ENCODE measurements at places on chromosomes 11 and 22.

DNA sequence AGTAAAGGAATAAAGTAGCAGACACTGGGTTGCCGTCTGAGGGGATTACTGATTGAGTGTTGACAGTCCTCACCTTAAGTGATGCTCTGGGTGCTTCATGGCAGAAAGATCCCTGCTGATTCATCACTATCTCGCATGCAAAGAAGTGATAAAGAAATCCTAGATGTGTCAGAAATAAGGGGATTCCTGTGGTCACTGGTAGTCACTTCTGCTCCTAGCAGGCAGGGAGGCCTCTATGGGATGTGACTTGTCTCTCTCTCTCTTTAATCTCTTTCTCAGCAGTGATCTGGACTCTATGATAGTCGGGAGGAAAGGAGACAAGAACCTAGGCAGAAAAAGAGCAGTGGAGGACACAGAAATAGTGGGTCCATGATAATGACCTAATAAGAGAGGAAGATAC is 30.9 kb upstream of the OR56A1 start:
- no peak for DNase-seq

- DNase-seq, result no peak
Observed at GRCh38 chr11:118231461-118231860, 6.7 kb upstream of the JAML start.

DNA sequence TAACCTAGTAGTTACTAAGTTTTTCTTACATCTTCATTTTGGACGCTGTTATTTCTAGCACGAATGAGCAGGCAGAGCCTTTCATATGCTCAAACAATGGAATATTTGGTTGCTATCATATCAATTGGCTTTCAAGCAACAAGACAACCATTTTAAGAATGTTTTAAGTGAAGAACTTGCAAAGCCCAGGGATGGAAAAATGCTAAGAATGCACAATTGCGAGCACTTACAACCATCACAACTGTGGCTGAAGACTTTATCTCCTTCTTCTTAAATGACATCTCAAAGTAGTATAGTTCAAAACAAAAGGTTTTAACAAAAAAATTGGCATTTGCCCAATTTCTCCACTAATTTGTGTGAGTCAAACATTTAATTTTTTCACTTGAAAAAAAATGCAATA is 8.3 kb upstream of the MMP1 start:
- no peak for DNase-seq

- no peak for DNase-seq
Observed at GRCh38 chr11:92129811-92130210, 94.8 kb upstream of the FAT3 start.

- DNase-seq, result no peak
Observed at GRCh38 chr11:109788948-109789490, 304.2 kb upstream of the ZC3H12C start.
